ENCODE measurements at places on chromosomes 1 and 21. TPM values are rescaled to one million over a fixed set of nuclear protein-coding genes. Genes with fewer than 3 reads are reported as not detected.

The TMEM240 gene
- polyA plus RNA-seq: 0.28 TPM

DNA sequence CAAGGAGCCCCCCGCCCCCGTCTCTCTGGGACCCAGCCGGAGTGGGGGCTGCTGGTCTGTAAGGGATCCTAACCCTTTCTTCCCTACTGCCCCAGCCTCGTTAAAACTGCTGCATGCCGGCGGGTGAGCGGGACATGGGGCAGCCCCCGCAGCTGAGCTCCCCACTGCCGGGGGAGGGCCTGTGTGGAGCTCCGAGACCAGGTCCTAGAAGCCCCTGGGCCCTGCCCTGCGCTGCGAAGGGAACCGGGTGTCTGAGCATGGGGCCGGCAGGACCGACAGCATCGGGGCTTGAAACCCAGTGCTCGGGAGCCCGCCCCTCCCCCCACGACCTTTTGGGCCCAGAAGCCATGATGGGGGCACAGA lies 9.2 kb upstream of the COL6A1 start:
- no peaks in the 10 kb centered on the region for H3K36me3 ChIP-seq
- no peak for DNase-seq
- H3K4me1 ChIP-seq: peaks cover 22% of the 10 kb centered on the region
- H3K27me3 ChIP-seq: peaks cover 38% of the 10 kb centered on the region

DNA sequence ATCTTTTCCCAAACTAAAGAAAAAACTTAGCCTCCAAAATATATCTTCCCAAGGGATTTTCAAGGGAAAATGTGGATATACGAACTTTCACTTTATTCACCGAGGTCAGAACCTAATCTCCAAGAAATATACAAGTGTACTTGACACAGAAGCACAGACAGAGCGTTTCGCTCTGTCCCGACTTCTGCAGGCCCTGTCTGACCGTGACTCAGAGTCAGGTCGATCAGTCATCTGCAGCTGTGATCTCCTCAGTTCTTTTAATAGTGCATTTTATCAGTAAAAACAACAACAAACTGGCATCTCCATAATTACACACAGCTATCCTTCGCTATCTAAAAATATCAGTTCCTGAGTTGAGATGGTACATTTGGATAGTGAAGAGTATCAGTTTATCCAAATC lies 226.6 kb downstream of the TM2D1 start:
- no peak overlapping the region for H3K27ac ChIP-seq
- no peak for DNase-seq
- peaks cover 20% of the 10 kb centered on the region for H3K4me1 ChIP-seq
- H3K27me3 ChIP-seq: no peaks in the 10 kb centered on the region
- H3K4me3 ChIP-seq: no peak overlapping the region
- H3K36me3 ChIP-seq: no peaks in the 10 kb centered on the region

The ANKRD65 gene
- polyA plus RNA-seq: 5.1 TPM

The HSD17B7 gene
- 52.8 TPM for polyA plus RNA-seq

DNA sequence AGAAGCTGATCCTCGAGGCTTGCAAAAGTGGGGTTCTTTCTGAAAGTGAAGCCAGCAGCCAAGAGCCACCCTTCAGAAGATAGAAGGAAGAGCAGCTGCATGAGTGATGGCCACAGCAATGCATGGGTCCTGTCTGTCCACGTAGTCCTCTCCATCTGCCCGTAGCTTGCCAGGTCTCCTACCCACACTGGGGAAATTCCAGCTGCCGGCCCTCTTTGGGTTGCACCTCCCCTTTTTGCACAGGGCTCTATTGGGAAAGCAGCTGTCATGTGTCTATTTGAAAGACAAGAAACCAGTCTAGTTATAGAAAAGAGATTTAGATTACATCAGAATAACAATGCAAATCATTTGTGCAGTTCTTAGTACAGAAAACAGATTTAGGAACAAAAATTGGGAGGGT lies 204.4 kb downstream of the GIPC2 start:
- H3K27ac ChIP-seq: no peak overlapping the region
- no peaks in the 10 kb centered on the region for H3K36me3 ChIP-seq
- H3K4me3 ChIP-seq: no peak overlapping the region
- DNase-seq: no peak

DNA sequence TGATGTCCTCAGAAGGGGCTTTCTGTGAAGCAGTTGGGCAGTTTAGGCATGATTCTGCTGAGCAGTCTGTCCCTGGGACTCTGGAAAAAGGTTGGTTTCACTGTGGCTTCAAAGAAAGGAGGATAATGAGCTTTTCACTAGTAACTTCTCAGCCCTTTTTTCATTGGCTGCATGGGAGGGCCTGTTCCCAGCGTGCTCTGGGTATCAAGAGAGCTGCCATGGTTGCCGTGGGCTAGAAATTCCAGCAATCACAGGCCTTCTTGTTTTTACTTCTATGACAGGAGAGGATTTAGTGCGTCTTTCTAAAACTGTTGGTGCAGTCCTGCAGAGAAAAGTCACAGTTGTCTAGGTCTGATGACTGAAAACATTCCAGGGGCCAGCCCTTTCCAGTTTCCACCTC lies 7.2 kb downstream of the SZRD1 start:
- H3K4me1 ChIP-seq: peaks cover 25% of the 10 kb centered on the region
- no peak for DNase-seq
- no peaks in the 10 kb centered on the region for H3K27me3 ChIP-seq
- no peaks in the 10 kb centered on the region for H3K36me3 ChIP-seq
- H3K4me3 ChIP-seq: no peak overlapping the region

- H3K27me3 ChIP-seq: no peaks in the 10 kb centered on the region
- H3K27ac ChIP-seq: no peak overlapping the region
These were observed 267.4 kb upstream of the RUNX1 start for GRCh38 chr21:35316456-35316855.

GRCh38 chr1:156998301-156998700 lies 47.2 kb downstream of the ARHGEF11 start:
- no peak for DNase-seq
- peaks cover 33% of the 10 kb centered on the region for H3K4me1 ChIP-seq
- no peaks in the 10 kb centered on the region for H3K27me3 ChIP-seq
- H3K36me3 ChIP-seq: peaks cover 2% of the 10 kb centered on the region
- no peak overlapping the region for H3K4me3 ChIP-seq

GRCh38 chr1:84225646-84226045 lies 75.9 kb upstream of the SAMD13 start:
- H3K27me3 ChIP-seq: no peaks in the 10 kb centered on the region
- DNase-seq: no peak
- no peaks in the 10 kb centered on the region for H3K36me3 ChIP-seq
- H3K27ac ChIP-seq: no peak overlapping the region
- H3K4me1 ChIP-seq: no peaks in the 10 kb centered on the region
- no peak overlapping the region for H3K4me3 ChIP-seq

DNA sequence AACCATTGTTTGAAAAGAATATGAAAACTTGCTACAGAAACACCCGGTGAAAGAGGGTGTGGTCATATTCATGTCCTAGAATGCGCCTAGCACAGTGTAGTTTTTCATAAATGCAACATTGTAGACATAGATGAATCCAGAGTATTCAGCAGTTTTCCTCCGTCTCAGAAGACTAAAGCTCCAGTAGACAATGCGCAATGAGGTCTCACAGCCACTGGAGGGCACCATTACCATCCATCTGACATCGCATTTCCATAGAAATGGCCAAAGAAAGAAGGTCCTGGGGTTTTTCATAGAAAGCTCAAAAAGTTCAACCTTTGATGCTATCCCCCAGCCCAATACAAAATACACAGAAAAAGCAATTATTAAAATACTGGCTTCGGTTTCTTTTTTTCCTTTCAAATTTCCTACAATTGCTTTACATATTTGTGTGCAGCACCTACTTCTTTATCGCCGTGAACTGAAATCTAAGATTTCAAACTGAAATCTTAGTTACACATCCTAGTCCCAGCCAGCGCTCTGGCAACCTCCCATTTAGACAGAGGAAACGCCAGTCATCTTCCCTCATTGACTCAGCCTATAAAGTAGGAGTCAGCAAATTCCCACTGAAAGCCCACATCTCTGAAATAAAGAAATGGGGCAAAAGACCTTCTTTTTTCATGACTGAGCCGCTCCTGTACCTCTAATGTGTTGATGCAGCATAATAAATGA lies 3.9 kb upstream of the CD58 start:
- H3K36me3 ChIP-seq: peaks cover 6% of the 10 kb centered on the region
- H3K27ac ChIP-seq: no peak overlapping the region
- no peak for DNase-seq
- peaks cover 10% of the 10 kb centered on the region for H3K4me1 ChIP-seq
- no peaks in the 10 kb centered on the region for H3K27me3 ChIP-seq
- no peak overlapping the region for H3K4me3 ChIP-seq

DNA sequence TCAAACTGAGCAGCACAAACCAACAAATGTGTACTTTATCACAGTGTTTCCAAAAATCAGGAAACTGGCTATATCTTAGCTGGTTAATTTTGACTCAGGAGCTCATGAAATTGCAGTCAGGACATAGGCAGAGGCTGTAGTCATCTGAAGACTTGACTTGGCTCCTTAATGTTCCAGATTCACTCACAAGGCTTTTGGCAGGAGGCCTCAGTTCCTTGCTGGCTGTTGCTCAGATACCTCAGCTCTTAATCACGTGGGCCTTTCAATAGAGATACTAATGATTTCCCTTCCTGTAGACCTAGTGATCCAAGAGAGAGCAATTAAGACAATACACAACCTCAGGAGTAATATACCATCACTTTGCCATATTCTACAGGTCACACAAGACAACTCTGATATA lies 537.7 kb downstream of the BRINP3 start:
- no peak overlapping the region for H3K4me3 ChIP-seq
- no peak overlapping the region for H3K27ac ChIP-seq
- H3K36me3 ChIP-seq: no peaks in the 10 kb centered on the region
- DNase-seq: no peak

The C1QTNF12 gene
- 0.46 TPM for polyA plus RNA-seq

DNA sequence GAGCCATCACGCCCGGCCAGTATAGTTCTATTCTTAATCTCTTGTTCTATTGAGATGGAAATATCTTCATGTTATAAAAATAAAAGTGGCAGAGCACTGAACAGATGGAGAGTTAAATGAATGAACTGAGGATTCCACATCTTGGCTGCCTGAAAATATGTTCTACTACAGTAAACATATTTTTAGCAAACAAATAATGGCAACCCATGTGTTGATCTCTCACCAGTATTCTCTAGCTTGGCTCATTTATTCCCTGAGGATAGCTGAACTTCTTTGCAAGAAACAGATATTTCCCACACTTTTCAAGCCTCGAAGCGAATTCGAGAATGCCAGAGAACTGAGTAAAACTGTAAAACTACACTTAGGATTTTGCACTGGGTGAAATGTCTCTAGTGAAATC lies 58.9 kb downstream of the DIRAS3 start:
- no peak for DNase-seq
- H3K36me3 ChIP-seq: no peaks in the 10 kb centered on the region
- H3K27me3 ChIP-seq: no peaks in the 10 kb centered on the region
- no peak overlapping the region for H3K4me3 ChIP-seq
- H3K27ac ChIP-seq: no peak overlapping the region
- H3K4me1 ChIP-seq: no peaks in the 10 kb centered on the region

DNA sequence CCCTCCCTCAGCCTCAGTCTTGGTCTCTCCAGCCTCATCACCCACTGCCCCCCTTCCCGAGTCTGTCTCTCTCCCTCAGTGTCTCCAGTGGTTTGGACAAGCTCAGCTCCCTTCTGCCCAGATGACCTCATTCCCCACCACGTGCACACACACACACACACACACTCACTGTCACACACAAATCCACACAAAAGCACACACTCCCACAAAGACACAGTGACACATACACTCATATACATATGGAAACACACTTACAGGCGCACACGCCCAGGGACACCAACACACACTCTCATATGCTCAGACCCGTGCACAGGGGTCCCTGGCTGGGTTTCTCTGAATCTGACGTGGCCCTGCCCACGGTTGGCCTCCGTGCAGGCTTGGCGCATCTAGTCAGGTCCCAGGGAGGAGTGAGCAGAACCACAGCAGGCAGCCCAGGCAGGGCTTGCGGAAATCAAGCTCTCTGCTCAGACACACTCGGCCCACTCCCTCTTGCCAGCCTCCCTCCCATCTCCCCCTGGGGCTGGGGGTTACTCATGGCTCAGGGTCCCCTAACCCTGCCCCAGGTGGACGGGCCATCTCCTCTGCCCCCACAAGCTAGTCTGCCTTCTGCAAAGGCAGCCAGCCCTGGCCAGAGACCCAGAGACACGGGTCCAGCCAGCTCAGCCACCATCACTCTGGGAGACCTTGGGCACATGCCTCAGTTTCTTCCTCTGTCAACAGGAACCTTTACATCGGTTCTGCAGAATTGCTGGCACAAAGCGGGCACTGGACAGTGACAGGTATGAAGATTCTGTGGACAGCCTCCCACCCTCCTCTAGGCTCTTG lies 38.5 kb upstream of the FAM131C start:
- H3K36me3 ChIP-seq: no peaks in the 10 kb centered on the region
- no peak for DNase-seq
- no peak overlapping the region for H3K27ac ChIP-seq
- no peak overlapping the region for H3K4me3 ChIP-seq

DNA sequence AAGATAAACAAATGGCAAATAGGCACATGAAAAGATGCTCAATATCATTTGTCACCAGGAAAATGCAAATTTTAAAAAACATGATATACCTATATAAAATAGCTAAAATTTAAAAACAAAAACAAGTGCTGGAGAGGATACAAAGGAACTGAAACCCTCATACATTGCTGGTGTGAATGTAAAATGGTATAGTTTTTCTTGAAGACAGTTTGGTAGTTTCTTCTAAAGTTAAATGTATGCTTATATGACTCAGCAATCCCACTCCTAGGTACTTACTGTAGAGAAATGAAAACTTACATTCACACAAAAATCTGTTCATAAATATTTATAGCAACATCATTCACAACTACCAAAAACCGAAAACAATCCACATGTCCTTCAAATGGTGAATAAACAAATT lies 11.2 kb downstream of the TAF12 start:
- no peak overlapping the region for H3K27ac ChIP-seq
- H3K4me1 ChIP-seq: no peaks in the 10 kb centered on the region
- H3K27me3 ChIP-seq: no peaks in the 10 kb centered on the region
- no peak for DNase-seq
- H3K4me3 ChIP-seq: no peak overlapping the region

The CPTP gene
- 11.8 TPM for polyA plus RNA-seq

The ERICH3 gene
- not detected for polyA plus RNA-seq

DNA sequence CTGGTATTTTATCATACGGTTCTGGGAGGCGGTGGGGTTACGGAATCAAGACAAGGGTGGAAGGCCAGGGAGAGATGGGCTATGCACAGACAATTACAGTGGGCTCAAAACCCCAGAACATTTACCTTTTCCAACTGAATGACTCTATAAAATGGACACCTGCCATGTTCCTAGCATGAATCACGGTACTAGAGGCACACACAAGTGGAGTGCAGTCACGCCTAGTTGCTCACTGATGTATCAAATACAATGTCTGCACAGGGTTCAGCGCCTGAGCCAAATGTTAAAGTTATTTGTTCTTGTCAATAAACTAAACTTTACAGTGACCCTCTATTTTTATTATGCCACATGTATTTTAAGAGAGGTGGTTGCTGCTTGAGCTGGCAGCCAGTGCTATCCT lies 121.4 kb downstream of the ATG4C start:
- H3K4me3 ChIP-seq: no peak overlapping the region
- H3K27ac ChIP-seq: no peak overlapping the region
- H3K36me3 ChIP-seq: no peaks in the 10 kb centered on the region
- H3K4me1 ChIP-seq: no peaks in the 10 kb centered on the region

The RNU1-2 gene
- not detected for polyA plus RNA-seq

The C4BPA gene
- not detected for polyA plus RNA-seq

GRCh38 chr1:209728466-209728865 lies 23.8 kb downstream of the HSD11B1 start:
- H3K27ac ChIP-seq: no peak overlapping the region
- no peak for DNase-seq
- no peaks in the 10 kb centered on the region for H3K27me3 ChIP-seq
- no peak overlapping the region for H3K4me3 ChIP-seq
- no peaks in the 10 kb centered on the region for H3K36me3 ChIP-seq
- peaks cover 3% of the 10 kb centered on the region for H3K4me1 ChIP-seq

The RYR2 gene
- 0.01 TPM for polyA plus RNA-seq

The ANGPTL3 gene
- not detected for polyA plus RNA-seq
